ENCODE measurements at places on chromosomes 5 and 9.

DNA sequence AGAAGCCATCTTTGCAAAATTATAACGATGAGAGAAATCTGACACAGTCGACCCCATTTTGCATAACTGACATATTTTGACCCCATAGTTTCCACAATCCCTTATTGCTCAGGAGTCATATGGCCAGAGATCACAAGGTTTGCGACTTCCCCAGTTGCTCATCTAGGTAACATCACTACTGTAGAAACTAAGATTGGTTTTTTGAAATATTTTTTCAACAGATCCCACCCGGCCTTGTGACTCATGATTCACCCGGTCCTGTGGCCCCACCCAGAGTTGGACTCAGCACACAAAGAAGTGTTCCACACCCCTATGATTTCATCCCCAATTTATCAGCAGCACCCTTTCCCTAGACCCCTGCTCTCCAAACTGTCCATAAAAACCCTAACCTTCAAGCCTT, 50.2 kb downstream of the TIMD4 start:
- DNase-seq, result no peak

DNA sequence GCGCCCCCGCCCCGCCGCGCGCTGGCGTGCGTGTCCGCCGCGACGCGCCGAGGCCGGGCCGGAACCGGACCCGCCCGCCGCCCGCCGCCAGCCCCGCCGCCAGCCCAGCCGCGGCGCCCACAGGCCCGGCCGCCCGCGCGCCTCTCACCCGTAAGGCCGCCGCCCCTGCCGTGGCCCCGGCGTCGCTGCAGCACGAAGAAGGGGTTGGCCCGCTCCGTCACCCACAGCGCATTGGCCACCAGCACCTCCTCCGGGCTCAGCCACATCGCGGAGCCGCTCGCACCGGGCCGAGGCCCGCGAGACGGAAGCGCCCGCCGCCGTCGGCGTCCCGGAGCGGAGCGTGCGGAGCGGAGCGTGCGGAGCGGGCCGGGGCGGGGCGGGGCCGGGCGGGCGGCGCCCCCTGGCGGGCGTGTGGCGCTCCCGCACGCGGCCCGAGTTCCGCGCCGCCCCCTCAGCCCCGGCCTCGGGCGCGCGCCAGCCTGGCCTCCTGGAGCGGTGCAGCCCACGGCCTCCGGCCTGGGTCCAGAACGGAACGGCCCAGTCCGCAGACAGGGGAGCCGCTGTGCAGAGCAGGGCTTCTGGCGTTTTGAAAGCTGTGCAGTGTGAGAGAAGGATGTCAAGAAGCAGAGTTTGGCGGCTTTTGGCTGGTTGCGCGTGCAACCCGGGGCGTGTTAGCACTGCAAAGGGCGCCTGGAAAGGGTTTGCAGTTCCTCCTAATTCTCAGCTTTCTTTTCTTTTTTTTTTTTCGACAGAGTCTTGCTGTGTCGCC, at the start of gene TBC1D9B:
TBC1D9B (minus strand) TSS at position 342 of the 769 bp plus-strand sequence; CDS start at position 266, 76 bp downstream.
- DNase-seq, result peak; percentile 74

DNA sequence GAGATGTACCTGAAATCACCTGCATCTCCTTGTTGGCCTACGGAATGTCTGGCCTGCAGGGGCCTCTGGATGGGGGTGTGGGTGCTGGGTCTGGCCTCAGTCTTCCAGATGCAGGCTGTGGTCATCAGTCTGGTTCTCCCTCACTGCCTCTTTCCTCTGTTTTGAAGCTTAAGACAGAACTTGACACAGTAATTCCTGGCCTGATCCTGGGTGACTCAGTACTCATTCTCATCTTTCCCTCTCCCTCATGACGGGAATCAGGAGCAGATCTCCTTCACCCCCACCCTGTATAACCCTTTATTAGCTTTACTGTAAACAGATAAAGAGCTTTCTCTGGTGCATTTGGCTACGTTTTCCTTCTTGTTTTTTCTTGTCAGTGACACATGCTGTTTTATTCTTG, 89.3 kb upstream of the ADAMTS16 start:
- no peak for DNase-seq

- DNase-seq, result no peak
These were observed 142.5 kb upstream of the RETREG1 start for GRCh38 chr5:16759147-16759773.

DNA sequence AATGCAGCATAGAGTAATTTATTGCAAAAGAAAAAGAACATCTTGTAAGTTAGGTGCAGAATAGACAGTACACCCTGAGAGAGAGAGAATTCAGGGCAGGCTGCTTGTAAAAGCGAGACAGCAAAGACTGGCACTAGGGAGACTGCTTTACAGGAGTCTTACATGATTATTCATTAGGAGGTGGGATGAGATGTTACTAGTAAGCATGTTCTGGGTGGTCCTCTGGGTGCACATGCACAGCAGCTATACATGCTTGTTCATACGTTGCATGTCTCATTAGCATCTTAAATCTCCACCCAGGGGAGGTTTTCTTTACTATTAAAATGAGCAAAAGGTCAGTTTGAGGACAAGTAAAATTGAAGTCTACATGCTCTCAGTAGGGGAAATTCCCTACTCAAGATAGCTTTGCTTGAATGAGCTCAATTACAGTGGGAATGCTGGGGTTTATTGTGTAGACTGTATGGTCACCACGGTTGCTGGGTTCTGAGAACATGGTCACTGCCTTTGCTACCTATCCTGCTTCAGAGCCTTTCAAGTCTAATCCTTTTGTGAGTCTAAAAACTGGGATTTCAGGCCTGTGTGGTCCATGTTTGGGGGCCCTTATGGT, 60.6 kb downstream of the RGS7BP start:
- DNase-seq, result no peak

DNA sequence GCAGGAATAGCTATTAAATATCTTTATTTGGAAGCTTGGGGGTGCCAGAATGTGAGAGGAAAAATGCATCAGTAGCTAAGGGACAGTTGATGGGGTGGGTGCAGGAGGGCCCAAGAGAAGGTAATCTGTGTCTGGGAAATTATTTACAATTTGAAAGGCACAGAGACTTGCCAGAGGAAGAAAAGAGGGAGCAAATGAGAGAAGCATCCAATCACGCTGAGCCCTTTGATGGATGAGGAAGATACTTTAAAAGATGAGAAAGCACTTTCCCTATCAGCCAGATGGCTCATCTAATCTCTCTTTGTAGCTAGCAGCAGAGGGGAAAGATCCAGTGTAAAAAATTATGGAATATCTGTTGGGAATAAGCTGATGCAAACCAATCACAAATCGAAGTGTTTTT, 57.0 kb upstream of the ABCA1 start:
- no peak for DNase-seq

- no peak for DNase-seq
These were observed 191.8 kb upstream of the PANK3 start for GRCh38 chr5:168770996-168771395.

GRCh38 chr9:106731910-106732309, 131.1 kb upstream of the ZNF462 start:
- no peak for DNase-seq

GRCh38 chr5:424301-425110, 18.5 kb upstream of the EXOC3 start:
- no peak for DNase-seq

- no peak for DNase-seq
These were observed 221.2 kb downstream of the SLC12A2 start for GRCh38 chr5:128304791-128305190.

DNA sequence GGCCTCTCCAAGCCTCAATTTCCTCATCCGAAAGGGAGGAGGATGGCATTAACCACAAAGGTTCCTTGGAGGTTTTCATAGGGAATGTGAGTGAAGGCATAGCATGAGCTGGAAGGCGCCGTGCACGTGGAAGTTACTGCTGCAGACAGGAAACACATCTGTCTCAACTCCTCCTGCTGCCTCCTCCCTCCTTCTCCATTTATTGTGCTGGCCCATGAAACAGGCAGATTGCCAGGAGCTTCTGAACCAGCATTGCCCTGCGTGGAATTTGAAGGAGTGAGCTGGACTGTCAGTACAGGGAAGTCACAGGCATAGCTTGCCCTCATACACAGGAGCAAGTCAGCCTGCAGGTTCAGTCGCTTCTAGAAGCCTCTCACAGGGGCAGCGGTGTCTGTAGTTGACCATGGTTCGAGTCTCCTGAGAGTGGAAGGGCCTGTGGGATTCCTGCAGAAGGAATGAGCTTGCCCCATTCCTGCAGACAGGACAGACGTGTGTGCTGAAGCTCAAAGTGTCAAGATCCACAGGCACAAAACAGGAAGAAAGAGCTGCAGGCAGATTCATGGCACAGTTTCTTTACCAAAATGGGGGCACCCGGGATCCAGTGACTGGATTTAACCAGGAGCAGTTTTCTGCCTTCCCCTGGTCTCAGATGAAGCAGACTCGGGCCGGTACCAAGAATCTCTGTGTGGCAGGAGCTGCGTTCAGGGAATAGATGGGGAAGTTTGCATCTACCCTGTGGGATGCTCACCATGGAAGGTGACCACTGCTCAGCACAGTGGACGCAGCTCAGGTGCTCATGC, 48.7 kb upstream of the CTSL start:
- no peak for DNase-seq

DNA sequence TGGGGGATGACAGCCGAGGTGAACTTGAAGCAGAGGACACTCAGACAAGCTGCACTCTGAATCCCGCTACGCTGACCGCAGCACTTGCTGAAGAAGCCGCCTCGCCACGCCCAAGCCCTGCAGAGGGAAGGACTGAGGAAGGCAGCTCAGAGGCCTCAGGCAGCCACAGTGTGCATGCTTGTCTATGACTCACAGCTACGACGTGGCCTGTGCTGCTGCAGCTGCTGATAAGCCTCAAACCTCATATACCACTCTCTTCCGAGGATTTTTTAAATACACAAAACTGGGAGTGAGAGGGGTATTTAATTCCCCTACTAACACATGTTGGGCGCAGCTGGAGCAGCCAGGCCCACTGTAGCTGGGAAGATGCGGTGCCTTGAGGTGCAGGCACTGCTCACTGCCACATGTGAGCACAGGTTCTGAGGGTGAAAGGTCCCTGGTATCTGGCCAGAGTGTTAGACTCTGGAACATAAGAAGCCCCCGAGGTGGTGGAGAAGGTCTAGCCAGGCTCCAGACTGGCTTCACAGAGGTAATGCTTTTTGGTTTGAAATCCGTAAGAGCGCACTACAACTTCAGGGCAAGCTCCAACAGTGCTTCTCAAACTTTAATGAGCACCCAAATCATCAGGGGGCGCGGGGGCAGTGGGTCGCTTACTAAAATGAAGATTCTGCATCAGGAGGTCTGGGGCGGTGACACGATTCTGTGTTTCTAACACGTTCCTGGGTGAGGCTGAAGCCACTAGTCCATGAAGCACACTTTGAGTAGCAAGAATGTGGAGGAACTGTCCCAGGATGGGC, 196.8 kb downstream of the AUH start:
- DNase-seq, result peak; percentile 71

GRCh38 chr5:139649082-139649991, 1.2 kb downstream of the CXXC5 start:
- no peak for DNase-seq

- no peak for DNase-seq
These were observed 172.6 kb upstream of the RAI14 start for GRCh38 chr5:34483442-34484033.

DNA sequence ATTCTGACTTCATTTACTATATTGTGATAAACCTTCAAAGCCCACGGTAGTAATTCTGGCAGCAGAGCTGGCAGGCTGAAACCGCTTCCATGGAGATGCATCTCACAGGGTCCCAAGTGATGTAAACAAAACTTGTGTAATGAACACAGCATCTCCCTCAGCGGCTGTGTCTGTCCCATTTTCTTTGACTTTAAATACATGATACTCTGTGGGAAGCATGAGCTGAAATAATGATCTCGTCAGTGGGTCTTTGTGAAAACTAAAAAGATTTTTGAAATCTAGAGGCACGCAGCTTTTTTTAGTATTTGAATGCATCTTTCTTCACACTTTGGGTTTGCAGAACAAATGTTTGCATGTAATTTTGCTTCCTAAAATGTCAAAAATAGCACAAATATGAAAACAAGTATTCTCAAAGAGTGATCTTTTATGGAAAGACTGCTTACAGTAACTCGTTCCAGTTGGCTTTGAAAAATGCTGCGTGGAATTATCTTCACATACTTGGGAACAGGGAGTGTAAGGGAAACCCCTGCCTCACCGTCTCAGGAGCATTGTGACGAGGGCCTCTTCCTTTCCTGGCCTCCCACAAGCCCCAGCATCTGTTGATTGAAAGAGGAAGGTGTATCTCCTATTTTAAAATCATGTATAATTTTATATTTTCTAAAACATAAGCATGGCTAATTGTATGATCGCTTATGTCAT, 18.1 kb upstream of the LPCAT1 start:
- DNase-seq, result no peak

GRCh38 chr9:136270173-136270705, 24.6 kb upstream of the QSOX2 start:
- DNase-seq, result no peak

DNA sequence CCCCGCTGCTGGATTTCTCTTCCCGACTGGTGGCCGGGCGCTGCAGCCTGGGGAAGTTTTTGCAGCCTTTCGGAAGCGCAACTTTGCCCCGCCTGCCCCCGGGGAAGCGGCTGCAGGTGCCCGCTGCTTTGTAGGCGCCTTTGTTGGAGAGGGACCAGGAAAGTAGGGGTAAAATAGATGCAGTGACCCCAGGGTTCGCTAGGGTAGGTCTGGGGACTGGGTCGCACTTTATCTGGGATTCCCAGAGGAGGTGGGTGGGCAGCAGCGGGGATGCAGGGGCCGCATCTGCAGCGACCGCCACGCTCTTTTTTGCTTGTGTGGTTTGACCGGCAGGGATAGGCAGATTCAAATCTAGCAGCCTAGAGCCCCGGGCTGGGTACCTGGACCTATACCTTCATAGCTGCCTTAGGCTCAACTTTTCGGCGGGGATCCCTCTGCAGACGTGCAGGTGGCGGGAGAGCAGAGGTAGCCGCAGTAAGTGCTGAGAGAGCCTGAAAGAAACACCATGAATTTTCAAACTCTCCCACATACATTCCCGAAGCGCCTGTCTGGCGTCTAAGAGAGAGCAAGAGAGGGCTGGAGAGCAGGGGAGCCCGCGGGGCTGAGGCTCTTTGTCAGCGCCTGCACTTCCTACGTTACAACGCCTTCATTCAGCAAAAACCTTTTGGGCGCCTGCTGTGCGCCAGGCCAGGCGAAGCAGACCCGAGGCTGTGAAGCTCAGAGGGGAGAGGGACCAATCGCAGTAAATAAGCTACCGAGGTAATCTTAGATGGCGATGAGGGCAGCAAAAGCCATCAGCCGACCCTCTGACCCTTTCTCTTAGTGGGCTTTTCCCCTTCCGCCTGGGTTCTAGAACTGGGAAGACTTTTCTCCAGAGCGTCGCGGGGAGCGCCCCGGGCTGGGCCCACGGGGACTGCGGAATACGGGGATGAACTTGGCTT, 642 bp downstream of the SV2C start:
- peak; percentile 28 for DNase-seq

GRCh38 chr9:78468231-78468630, 171.3 kb downstream of the PSAT1 start:
- DNase-seq, result no peak

GRCh38 chr5:148384380-148384737, 601 bp downstream of the FBXO38 start:
- peak; percentile 6 for DNase-seq

- DNase-seq, result no peak
These were observed 54.4 kb upstream of the EXOC3 start for GRCh38 chr5:388266-389196.

- peak; percentile 9 for DNase-seq
These were observed 10.5 kb upstream of the TMEM252 start for GRCh38 chr9:68551191-68551590.

GRCh38 chr9:136012651-136013050, 51.5 kb upstream of the UBAC1 start:
- DNase-seq, result no peak

All from Calu3 (cell line).